ENCODE measurements at places on chromosomes 2 and 18.

- DNase-seq: no peak
These were observed 15.7 kb upstream of the PLA2R1 start for GRCh38 chr2:160077912-160078810.

GRCh38 chr2:170715932-170716777 is 1.0 kb downstream of the SP5 start:
- DNase-seq: no peak

DNA sequence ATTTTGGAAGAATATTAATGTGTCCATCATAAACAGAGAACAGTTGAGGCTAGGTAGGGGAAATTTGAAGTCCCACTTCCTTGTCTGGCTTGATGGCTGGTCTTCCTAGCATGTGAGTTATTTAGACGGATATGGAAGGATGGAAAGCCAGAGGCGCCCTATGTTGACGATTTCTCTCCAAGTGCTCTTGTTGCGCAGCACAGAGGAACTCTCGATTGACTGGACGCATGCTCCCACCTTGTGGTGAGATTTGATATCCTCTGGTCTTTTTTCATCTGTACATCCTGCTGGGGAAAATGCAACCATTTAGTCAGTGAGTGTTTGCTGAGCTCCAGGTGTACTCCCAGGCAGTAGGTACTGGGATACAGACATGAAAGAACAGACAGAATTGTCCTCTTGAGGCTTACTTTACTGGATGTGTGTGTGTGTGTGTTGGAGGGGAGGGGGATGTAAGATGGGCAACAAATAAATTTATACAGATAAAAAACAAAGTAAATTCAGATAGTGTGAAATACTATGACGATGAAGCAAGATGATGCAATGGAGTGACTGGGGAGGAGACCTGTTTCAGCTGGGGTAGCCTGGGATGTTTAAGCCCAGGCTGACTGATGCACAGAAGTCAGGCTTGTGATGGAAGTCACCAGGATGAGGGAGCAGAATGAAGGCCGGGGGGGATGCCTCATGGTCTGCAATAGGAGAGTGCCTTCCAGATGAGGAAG is 137.2 kb downstream of the TRIM43 start:
- peak; percentile 27 for DNase-seq

GRCh38 chr18:60508108-60508507 is 135.5 kb upstream of the MC4R start:
- no peak for DNase-seq

DNA sequence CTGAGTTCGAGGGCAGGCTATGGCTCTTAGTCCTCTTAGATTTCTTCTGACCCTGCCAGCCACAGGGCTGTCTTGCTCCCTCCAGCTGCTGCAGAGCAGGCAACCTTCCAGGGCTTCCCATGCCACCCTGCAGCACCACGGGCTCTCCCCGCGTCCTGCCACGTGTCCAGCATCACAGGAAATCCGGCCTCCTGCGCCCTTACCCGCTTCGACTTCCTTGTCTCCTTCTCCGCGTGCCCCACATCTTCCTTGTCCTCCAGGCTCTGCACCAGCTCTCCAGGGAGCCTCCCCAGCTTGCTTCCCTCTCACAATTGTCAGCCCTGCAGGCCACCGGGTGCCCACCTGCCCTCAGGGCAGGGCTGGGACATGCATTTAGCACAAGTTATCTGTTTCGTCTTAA is 253.5 kb downstream of the DCDC2C start:
- no peak for DNase-seq

DNA sequence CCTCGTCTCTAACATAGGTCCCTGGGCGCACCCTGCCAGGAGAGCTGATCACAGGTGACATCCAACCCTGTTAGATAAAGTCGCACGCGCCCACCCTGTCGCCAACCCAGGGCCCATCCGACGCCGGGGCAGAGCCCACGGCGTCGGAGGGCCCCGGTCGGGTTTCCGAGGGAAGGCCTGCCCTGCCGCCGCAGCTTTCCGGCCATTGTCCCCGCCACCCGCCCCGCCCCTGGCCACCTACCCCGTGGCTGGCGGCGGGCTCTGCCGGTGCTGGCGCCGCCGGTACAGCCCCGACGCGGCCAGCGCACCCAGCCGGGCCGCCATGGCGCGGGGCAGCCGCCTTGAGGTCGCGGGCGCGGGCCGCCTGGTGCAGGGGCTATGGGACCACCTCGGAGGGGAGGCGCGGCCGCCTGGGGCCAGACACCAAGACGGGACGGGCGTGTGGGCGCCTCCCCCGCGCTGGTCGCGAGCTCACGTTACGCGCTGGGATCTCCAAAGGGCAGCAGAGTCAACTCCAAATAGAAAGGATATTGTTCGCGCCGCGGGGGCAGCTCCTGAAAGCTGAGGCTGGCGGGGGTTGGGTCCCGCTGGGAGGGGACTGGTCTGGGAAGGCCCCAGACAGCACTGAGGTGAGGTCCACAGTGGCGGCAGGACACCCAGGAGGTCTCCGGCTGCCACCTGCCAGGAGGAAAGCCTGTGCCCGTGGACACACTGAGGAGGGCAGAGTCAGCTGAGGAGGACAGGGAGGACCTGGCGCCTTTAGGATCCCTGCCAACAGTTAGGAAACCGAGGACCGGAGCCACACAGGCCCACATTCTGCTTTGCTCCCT is 11.1 kb downstream of the LIMS2 start:
- DNase-seq: no peak

DNA sequence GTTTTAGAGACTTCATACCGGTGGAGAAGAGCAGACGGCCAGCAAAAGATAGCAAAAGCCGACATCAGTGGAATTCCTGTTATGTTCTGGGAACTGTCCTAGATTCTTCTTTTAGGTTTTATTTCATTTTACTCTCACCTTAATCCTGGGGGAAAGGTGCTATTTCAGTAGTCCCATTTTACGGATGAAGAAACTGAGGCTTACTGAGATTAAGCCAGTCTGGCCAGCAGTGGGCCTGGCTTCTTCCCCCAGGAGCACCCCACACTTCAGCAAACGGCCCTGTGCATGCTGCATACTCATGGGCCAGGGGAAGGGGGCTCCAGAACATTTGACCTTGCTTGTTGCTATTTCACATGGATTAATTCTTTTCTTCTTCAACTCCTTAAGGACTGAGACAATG is 56.7 kb downstream of the NTSR2 start:
- no peak for DNase-seq

DNA sequence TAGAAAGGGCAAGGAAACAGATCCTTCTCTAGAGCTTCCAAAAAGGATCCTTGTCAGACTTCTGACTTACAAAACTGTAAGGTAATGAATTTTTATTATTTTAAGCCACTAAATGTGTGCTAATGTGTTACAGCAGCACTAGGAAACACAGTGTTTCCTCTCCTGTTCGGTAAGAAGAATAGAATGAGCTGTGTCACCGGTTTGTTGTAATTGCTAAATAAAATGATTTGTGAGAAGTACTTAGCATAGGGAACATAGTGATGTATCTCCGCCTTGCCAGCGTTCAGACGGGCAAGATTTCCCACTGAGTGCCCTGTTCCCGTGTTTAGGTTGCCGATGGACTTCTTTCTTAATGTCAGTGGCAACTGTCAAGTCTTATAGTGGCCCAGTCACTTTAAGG is 57.6 kb downstream of the SPATS2L start:
- DNase-seq: no peak

DNA sequence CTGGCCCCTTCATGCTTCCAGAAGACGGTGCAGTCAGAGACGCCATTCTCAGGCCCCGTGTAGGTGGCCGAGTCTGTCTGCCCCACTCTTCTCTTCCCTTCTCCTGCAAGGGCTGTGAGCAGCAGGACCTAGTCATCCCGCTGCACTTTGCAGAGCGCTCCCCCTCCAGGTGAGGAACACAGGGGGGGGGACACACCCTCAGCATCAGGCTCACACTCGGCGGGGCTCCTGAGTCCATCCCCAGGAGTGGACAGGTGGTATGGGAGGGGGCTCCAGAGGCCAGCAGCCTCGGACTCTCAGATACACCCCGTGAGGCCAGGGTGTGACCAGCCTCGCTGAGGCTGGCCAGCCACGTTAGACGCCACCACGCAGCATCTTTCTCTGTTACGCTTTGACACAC is 460.5 kb upstream of the MYT1L start:
- DNase-seq: no peak

DNA sequence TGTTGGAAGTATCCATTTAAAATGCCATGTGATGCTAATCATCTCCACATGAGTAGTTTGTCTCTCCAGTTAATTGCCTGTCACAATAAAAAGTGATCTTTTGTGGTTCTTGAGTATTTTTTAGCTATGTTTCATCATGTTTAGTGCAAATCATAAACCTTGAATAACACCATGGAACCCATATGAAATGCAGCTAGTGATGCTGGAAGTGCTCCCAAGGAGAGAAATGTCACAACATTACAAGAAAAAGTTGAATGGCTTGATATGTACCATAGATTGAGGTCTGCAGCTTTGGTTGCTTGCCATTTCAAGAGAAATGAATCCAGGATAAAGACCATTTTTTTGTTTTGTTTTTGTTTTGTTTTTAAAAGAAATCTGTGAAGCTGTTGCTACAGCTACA is 14.3 kb downstream of the PTPN4 start:
- DNase-seq: no peak

- DNase-seq: no peak
These were observed 45.6 kb downstream of the GPC1 start for GRCh38 chr2:240480834-240481623.

- no peak for DNase-seq
These were observed 557.2 kb downstream of the ERBB4 start for GRCh38 chr2:211981451-211981850.

DNA sequence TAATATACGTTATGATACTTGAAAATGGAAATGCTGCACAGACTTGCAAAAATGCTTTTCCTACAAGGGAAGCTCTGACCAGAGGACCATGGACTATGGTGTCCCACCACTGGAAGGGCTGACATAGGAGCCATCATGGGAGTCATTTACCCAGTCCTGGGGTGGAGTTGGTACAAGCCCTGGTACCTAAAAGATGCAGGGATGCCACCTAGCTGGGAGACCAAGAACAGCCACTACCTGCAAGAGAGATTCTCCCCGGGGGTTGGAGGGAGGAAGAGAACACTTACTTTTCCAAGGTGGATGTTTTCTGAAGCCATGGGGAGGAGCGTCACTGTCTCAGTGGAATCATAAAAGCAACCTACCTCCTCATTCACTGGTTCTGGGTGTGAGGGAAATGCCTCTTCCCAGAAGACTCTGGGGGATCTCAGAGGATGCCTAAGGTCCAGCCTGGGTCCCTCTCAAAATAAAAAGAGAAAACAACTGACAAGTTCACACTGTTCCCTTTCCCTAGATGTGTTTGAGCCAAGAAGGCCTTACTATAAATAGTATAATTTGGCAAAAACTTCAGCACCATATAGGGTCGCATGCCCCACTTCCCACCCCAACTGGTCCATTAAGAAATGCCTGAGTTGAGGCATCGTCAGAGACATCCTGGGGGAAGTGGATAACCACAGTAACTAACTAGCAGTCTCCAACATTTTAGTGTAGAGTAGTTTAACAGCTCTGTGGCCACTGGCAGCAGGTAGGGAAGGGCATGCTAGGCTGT is 39.9 kb downstream of the REEP1 start:
- DNase-seq: no peak

GRCh38 chr18:456361-457139 is 44.0 kb downstream of the COLEC12 start:
- no peak for DNase-seq

DNA sequence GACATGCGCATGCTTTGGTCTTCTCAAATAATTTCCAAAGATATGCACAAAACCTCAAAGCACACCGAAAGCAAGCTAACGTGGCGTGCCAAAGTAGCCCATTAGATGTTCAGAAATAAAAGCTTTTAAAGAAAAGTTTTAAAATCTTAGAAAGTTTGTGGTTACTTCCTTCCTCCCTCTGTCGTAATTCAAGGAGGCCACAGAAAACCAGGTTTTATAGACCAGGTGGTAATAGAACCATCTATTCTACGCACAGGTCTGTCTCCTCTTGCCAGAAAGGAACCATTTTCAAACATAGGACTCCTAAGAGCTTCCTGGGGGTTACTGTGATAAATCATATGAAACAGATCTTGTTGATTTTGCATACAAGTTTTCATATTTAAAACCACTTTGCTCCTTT is 487.2 kb downstream of the ARHGAP15 start:
- DNase-seq: no peak

DNA sequence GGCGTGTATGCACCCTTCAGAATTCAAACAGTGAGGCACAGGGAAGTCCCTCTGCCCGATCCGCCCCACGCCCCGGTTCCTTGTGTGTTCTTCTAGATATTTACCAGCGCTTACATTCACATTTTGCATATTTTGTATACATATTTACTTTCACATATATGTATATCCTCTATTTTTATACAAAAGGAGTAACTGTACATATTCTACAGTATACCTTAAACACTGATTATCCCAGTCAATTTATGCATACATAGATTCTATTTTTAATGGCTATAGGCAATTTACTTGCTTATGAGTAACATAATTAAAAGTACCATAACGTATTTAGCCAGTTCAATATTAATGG is 307 bp upstream of the DUSP11 start:
- DNase-seq: no peak

GRCh38 chr2:70728128-70728527 is 39.9 kb downstream of the ADD2 start:
- no peak for DNase-seq

DNA sequence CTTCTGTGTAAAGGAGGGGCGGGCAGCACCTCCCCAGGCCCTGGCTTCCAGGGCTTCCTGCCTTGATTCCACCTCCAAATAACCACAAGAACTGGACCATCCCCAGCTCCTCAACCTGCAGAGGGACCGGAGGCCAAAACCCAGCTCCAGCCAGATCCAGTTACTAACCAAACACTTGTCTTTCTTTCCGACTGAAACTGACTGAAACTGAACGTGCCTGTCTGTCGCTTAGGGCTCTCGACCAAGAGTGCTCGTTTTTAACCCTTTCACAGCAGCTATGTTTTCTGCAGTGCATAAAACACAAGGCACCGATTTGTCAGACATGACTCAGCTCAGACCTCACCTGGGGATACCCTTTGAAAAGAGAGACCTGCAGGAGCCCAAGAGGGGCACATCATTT is 249.9 kb upstream of the SIX2 start:
- no peak for DNase-seq

DNA sequence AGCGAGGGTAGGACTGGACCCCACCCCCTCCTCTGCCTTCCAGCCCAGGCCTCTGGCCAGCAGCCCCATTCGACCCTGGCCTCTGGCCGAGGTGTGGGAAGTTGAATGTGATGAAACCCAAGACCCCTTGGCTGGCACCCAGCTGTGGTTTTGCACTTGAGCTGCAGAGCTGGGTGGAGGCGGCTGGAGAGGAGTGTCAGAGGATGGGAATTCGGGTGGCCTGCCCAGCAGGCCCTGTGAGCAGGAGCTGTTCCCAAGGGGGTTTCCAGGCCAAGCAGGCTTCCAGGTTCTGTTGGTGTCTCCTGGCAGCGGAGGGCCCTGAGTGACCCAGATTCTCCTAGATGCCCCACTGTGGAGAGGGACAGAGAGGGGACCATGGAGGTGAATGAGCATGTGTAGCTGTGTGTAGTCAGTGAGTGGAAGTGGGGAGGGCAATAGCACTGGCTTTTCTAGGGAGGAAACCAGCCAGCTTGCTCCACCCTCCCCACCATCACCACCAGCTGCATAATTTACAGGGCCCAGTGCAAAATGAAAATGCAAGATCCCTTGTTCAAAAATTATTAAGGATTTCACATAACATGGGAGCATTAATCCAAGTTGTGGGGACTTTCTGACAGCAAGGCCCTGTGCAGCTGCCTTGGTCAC is 172.2 kb upstream of the HAAO start:
- no peak for DNase-seq

GRCh38 chr2:154844513-154844912 is 146.0 kb downstream of the KCNJ3 start:
- DNase-seq: no peak

Measured in epithelial cell of prostate (primary cell).